H9 (cell line): ENCODE measurements at places on chromosomes 7 and 10. TPM values are rescaled to one million over a fixed set of nuclear protein-coding genes. Genes with fewer than 3 reads are reported as not detected.

GRCh38 chr10:125056161-125057132 lies 103.9 kb downstream of the CTBP2 start:
- no peak for DNase-seq

GRCh38 chr10:131431978-131432690 lies 120.6 kb upstream of the TCERG1L start:
- DNase-seq = no peak

GRCh38 chr10:125828311-125828710 lies 5.0 kb downstream of the BCCIP start:
- no peak for DNase-seq

DNA sequence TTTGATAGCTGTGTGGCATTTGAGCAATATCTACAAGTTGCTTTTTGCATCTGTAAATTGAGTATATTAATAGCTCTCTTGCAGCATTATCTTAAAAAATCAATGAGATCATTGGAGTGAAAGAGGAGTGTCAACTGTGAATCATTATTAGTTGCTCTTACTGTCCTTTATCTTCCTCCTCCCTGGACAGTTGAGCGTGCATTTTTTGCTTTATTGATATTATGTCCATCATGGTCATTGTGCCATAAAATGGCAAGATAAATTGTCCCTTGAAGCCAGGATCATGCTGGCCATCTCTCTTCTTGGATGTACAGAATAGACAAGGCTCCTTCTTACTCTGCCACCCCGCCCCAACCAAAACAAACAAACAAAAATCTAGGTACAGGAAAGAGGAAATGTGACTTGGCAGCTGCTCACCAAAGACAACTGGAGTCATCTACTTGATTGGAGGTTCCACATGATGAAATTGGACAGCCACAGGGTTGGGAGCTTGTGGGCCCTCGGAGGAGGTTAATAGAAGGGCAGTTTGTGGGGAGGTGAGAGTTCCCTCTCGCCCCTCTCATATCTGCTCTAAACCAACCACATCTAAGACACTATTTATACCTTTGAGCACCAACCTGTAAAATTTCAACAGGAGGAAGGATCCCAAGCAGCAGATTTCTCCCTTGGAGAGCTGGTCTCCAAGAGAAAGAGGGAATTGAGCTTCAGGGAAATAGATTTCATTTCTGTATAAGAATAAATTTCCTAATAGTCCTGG lies 252.7 kb downstream of the SKIDA1 start:
- no peak for DNase-seq

DNA sequence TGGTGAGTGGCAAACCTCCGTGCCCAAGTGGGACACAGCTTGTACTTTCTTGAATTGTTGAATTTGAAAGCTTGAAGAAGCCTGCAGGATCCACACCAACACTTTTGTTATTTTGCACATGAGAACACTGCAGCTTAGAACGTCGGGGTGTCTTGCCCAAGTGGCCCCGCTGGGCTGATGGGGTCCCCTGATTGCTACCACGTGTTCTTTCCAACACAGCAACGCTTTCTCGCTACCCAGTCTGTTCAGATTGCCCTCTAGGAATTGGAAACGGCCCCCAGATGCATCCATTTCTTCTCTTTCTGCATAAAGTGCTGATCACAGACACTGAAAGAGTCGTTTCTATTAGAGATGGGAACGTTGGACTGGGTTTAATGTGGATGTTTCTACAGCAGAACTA lies 268.5 kb downstream of the ADARB2 start:
- DNase-seq = no peak

Gene CRPPA
- total RNA-seq = 1.6 and 1.9 TPM in 2 replicates

Gene TMEM229A
- total RNA-seq = 0.37 and 0.46 TPM in 2 replicates

Gene PALS2
- 47.4 and 63.1 TPM in 2 replicates for total RNA-seq
